ENCODE measurements at places on chromosomes 7 and 10.

DNA sequence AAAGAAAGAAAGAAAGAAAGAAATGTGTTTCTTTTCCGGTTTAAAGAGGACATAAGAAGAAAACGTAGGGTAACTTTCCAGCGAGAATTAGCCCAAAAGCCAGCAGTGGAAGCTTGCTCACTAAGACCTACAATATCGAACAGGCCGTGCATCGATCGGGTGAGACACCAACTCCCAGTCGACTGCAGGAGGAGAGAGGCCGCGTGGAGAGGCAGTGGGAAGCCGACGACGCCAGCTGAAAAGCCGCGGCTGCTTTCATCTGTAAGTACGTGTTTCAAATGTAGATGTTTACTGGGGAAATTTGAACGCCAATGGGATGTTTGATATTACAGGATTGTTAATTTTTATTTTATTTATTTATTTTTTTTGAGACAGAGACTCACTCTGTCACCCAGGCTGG is 28.6 kb upstream of the GIMAP8 start:
- DNase-seq, result peak; percentile 41
- peaks cover 3% of the 10 kb centered on the region for H3K4me1 ChIP-seq
- H3K27me3 ChIP-seq, result no peaks in the 10 kb centered on the region
- H3K4me3 ChIP-seq, result no peak overlapping the region
- no peak overlapping the region for H3K27ac ChIP-seq
- H3K36me3 ChIP-seq, result no peaks in the 10 kb centered on the region

DNA sequence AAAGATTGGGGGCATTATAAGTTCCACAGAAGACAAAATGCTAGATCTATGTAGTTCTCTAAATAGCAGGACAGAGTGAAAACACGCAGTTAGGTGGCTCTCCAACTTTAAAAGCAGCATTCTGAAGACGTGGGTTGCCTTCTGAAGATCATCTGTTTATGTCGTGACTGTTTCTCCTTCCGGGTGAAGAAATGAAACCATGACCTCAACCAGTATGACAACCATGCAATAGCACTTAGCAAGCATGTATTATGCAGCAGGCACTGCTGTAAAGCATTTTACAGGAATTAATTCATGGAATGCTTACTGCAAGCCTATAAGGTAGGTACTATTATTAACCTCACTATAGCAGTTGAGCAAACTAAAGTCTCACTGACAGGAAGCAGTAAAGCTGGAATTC is 125.2 kb downstream of the SLC25A13 start:
- no peak for DNase-seq
- H3K4me1 ChIP-seq, result no peaks in the 10 kb centered on the region
- H3K36me3 ChIP-seq, result peaks cover 10% of the 10 kb centered on the region

- no peak overlapping the region for H3K27ac ChIP-seq
- no peak overlapping the region for H3K4me3 ChIP-seq
- DNase-seq, result no peak
- H3K4me1 ChIP-seq, result peaks cover 16% of the 10 kb centered on the region
These were observed 44.9 kb upstream of the KCNMA1 start for GRCh38 chr10:77682393-77683087.

GRCh38 chr7:102024769-102025391 is 207.5 kb downstream of the CUX1 start:
- H3K4me1 ChIP-seq, result peaks cover 4% of the 10 kb centered on the region
- H3K27ac ChIP-seq, result no peak overlapping the region

- no peaks in the 10 kb centered on the region for H3K27me3 ChIP-seq
- H3K4me1 ChIP-seq, result no peaks in the 10 kb centered on the region
- H3K27ac ChIP-seq, result no peak overlapping the region
These were observed 38.3 kb downstream of the FRMPD2 start for GRCh38 chr10:48236199-48236621.

- DNase-seq, result no peak
- no peak overlapping the region for H3K4me3 ChIP-seq
- H3K36me3 ChIP-seq, result no peaks in the 10 kb centered on the region
- H3K27ac ChIP-seq, result no peak overlapping the region
- 0 out of 2 replicates have a peak, but pooled peaks cover 2% of the 10 kb centered on the region for H3K4me1 ChIP-seq
These were observed 25.9 kb downstream of the FOXI2 start for GRCh38 chr10:127762925-127763324.

GRCh38 chr10:117075064-117075463 is 63.0 kb downstream of the VAX1 start:
- H3K27ac ChIP-seq, result no peak overlapping the region
- H3K4me1 ChIP-seq, result no peaks in the 10 kb centered on the region
- no peak overlapping the region for H3K4me3 ChIP-seq

GRCh38 chr7:152859781-152860191 is 100.2 kb downstream of the ACTR3B start:
- no peaks in the 10 kb centered on the region for H3K4me1 ChIP-seq
- H3K4me3 ChIP-seq, result no peak overlapping the region
- no peak overlapping the region for H3K27ac ChIP-seq
- H3K36me3 ChIP-seq, result no peaks in the 10 kb centered on the region
